ENCODE measurements at places on chromosomes 13 and 19.

GRCh38 chr13:85406269-85406975, 392.8 kb downstream of the SLITRK6 start:
- DNase-seq = no peak
- H3K27ac ChIP-seq = no peak overlapping the region
- H3K27me3 ChIP-seq = no peaks in the 10 kb centered on the region
- H3K36me3 ChIP-seq = no peaks in the 10 kb centered on the region

- no peak for DNase-seq
- peaks cover 10% of the 10 kb centered on the region for H3K27me3 ChIP-seq
- H3K36me3 ChIP-seq = no peaks in the 10 kb centered on the region
- no peaks in the 10 kb centered on the region for H3K4me1 ChIP-seq
- H3K27ac ChIP-seq = no peak overlapping the region
Observed at GRCh38 chr13:101026736-101027398, 352.3 kb upstream of the TMTC4 start.

DNA sequence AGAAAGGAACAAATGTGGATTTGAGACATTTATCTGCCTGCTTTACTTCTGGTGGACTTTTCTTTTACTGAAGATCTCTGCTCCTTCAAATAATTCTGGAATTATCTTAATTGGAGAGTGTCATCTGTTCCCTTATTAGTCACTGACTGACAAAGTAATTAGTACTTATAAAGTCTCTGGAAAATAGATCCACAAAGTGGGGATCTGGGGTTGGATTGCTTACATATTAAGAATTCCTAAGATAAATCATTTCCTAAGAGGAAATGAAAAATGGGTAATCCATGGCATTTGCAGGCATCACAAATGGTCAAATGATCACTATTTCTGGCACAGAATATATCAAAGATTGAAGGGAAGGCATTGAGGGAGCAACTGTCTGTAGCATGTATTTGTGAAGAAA, 137.4 kb upstream of the SLITRK5 start:
- no peak overlapping the region for H3K4me3 ChIP-seq
- no peaks in the 10 kb centered on the region for H3K36me3 ChIP-seq
- no peaks in the 10 kb centered on the region for H3K4me1 ChIP-seq
- no peak overlapping the region for H3K27ac ChIP-seq
- H3K27me3 ChIP-seq = no peaks in the 10 kb centered on the region
- no peak for DNase-seq

DNA sequence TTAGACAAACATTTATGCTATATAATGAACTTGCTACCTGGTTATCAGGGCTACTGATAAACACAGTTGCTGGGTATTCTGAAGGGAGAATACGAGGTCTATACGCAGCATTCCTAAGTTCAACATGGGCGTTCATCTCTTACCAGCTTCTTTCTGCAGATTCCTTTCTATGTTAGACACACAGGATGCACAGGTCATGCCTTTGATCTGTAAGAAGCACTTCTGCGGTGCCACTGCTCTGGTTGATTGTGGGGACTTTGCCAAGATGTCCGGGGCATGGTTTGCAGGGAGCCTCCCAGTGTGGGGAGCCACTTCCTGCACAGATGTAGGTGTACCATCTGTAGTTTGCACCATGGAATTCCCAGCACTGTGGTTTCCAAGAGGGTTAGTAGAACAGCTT, 40.9 kb downstream of the ATP7B start:
- peaks cover 34% of the 10 kb centered on the region for H3K4me1 ChIP-seq
- no peak overlapping the region for H3K4me3 ChIP-seq
- no peak for DNase-seq
- H3K36me3 ChIP-seq = no peaks in the 10 kb centered on the region

- H3K4me1 ChIP-seq = peaks cover 3% of the 10 kb centered on the region
- no peak within 1 kb of the TSS for H3K27ac ChIP-seq
- no peak within 1 kb of the TSS for H3K4me3 ChIP-seq
- H3K27me3 ChIP-seq = peaks cover 29% of the 10 kb centered on the region
- peaks cover 26% of the 10 kb centered on the region for H3K36me3 ChIP-seq
Observed at GRCh38 chr19:58033741-58034476, at the start of gene ZSCAN1. Gene ZSCAN1, plus strand, starts transcription at chr19:58034025. Its CDS starts 3,812 bp downstream, at chr19:58037837.

GRCh38 chr13:60754211-60755090, 357.4 kb downstream of the TDRD3 start:
- H3K36me3 ChIP-seq = no peaks in the 10 kb centered on the region
- no peak overlapping the region for H3K4me3 ChIP-seq
- H3K4me1 ChIP-seq = no peaks in the 10 kb centered on the region
- no peaks in the 10 kb centered on the region for H3K27me3 ChIP-seq

DNA sequence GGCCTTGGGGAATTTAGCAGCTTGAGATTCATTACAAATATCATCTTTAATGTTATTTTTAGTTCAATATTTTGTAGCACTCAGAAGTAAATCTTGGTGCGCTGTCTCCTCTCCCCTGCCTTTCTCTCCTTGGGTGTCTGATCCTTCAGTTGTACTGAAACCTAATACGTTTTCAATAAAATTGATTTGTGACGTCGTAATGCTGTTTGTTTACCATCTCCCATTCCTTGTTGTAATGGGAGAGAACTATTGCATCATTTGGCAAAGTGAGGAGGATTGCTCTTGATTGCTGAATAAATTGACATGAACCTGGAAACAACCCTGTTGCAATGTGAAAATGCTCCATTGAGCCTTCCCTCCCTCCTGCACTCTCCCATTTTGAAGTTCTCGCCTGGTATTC, 43.2 kb upstream of the TSHZ3 start:
- no peak for DNase-seq
- H3K4me1 ChIP-seq = no peaks in the 10 kb centered on the region
- H3K36me3 ChIP-seq = no peaks in the 10 kb centered on the region
- H3K4me3 ChIP-seq = no peak overlapping the region
- H3K27ac ChIP-seq = no peak overlapping the region

DNA sequence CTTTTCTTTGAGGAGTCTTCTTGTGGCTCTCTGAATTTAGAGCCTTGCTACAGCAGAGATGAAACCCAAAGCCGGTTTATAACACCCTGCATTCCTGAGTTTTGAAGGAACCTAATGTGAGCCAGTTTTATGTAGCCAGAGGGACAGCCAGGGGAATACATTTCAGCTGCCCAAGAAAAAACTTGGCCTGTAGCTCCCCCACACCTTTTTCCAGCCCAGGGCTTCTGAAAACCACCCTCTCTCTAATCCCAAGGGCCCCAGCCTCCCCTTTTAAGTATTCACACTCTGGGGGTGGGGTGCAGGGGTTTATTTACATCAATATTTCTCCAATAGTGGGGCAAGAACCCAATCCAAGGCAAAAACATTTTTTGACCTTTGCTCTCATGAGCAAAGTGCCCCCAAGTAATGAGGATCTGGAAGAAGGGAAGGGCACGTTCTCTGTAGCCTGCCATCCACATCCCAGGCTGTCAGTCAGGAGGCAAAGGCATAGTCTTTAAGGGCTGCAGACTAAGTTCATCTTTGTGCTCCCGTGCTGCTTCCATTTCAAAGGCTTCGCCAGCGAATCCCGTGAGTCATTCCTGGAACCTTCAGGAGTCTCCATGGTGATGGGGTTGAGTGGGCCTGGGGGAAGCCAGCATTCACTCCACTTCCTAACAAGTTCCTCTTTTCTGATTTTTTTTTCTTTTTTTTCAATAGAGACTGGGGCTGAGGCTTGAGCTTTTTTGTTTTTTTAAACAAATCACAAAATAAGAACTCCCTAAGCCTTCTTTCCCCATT, 33.2 kb upstream of the MEDAG start:
- H3K4me1 ChIP-seq = no peaks in the 10 kb centered on the region
- no peak overlapping the region for H3K4me3 ChIP-seq
- no peak for DNase-seq
- H3K27ac ChIP-seq = no peak overlapping the region
- H3K27me3 ChIP-seq = peaks cover 26% of the 10 kb centered on the region

DNA sequence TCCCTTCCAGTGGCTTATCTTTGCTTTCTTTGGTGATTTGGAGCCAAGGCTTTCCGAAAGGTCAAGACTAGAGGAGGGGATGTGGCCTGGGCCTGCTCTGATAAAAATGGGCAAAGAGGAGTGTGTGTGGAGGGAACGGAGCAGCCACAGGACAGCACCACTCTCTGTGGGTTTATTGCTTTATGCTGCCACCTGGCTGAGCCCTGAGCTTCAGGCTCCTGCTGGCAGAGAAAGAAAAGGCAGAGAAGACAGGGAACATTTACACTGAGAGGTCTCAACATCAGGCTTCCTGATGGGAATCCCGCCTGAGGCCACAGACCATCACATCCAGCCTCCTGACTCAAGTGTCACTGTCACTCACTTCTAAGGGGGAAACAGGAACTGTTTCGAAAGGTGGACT, 9.2 kb upstream of the GSX1 start:
- no peaks in the 10 kb centered on the region for H3K4me1 ChIP-seq
- no peak for DNase-seq
- H3K4me3 ChIP-seq = no peak overlapping the region
- H3K36me3 ChIP-seq = no peaks in the 10 kb centered on the region

GRCh38 chr13:73653688-73654087, 480.5 kb downstream of the KLF12 start:
- H3K4me3 ChIP-seq = no peak overlapping the region
- H3K4me1 ChIP-seq = no peaks in the 10 kb centered on the region
- DNase-seq = no peak
- no peaks in the 10 kb centered on the region for H3K36me3 ChIP-seq
- H3K27me3 ChIP-seq = no peaks in the 10 kb centered on the region
- H3K27ac ChIP-seq = no peak overlapping the region

GRCh38 chr19:52369559-52370340, at the start of gene ZNF880:
Gene ZNF880, plus strand, starts transcription at chr19:52369923. Its CDS starts 43 bp downstream, at chr19:52369966.
- peak within 1 kb of the TSS; percentile 96 for H3K27ac ChIP-seq
- peaks cover 76% of the 10 kb centered on the region for H3K36me3 ChIP-seq
- peaks cover 18% of the 10 kb centered on the region for H3K4me1 ChIP-seq
- peak within 1 kb of the TSS; percentile 87 for H3K4me3 ChIP-seq

DNA sequence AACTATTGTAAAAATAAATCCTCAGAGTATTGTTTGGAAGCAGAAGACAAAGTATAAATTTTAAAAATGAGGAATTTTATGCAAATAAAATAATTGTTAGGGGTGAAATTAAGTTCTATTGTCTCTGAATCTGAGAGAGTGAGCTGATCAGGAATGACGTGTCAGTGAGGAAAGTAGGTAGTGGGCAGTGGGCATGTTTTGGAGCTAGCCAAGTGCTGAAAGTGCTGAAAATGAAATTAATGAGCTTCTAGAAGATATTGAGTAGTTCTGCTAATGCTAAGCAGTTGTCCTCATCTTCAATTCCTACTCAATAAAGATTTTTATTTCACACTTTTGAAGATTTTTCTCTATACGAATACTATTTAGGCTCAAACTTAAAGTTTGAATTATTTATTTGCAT, 1167.8 kb upstream of the PCDH20 start:
- H3K27me3 ChIP-seq = no peaks in the 10 kb centered on the region
- DNase-seq = no peak
- no peak overlapping the region for H3K4me3 ChIP-seq
- H3K4me1 ChIP-seq = no peaks in the 10 kb centered on the region

- DNase-seq = no peak
- no peak overlapping the region for H3K27ac ChIP-seq
- no peak overlapping the region for H3K4me3 ChIP-seq
- H3K27me3 ChIP-seq = no peaks in the 10 kb centered on the region
- peaks cover 3% of the 10 kb centered on the region for H3K36me3 ChIP-seq
- H3K4me1 ChIP-seq = peaks cover 23% of the 10 kb centered on the region
Observed at GRCh38 chr13:113650731-113651148, 7.3 kb downstream of the ATP4B start.
